Right ventricle myocardium superior (tissue), 1 donor: ENCODE measurements at places on chromosomes 4 and X.

- peak; percentile 66 for DNase-seq
Measured at GRCh38 chrX:41085878-41086626, 807 bp downstream of the USP9X start.

DNA sequence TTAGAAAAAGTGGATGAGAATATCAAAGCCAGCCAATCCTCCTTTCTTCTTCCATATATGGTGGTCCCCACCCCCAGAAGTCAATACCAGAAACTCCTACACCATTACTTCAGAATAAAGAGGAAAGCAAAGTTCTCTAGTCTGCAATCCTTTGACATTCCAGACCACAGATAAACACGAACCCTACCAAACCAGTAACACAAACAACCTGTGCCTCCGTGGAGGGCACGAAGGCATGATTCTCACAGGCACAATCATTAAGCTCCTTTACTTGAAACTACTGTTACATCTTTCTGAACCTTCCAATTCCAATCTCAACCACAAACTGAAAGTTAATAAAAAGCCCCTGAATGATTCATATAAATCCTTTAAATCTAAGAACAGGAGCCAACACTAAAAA, 16.3 kb downstream of the MAML3 start:
- DNase-seq: no peak

GRCh38 chrX:68570598-68570997, 71.7 kb downstream of the YIPF6 start:
- no peak for DNase-seq

DNA sequence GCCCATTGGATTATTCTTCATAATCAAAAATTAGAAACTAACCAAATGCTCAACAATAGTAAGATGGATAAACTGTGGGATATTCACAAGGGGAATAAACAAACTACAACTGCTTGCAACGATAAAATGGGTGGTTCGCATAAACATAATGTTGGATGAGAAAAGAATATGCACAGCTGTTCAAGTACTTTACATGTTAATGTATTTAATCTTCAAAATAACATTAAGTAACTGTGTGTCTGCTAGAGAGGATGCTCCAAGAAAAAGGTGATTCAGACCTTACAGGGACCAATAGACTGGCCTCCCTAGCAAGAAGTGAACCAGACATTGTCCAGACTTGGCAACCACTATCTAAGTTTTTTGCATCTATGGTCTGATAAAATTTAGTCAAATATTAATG, 2.3 kb downstream of the PFKFB1 start:
- DNase-seq: no peak

DNA sequence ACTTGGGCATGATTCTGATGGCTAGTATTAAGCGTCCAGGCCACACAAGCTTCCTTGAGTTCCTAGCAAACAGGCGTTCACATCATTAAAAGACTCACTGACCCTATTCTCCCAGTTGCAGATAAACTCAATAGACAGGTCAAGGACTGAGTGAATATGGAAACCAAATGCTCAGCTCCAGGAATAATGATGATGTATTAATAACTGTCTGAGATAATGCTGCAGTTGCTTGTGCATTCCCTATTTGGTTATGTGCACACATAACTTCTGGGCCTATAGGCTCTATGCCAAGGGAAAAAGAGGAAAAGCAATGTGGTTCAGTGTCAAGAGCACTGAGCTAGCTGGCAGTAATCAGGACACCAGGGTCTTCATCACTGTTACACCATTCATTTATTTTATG, 3.5 kb downstream of the RAB9B start:
- DNase-seq: no peak

DNA sequence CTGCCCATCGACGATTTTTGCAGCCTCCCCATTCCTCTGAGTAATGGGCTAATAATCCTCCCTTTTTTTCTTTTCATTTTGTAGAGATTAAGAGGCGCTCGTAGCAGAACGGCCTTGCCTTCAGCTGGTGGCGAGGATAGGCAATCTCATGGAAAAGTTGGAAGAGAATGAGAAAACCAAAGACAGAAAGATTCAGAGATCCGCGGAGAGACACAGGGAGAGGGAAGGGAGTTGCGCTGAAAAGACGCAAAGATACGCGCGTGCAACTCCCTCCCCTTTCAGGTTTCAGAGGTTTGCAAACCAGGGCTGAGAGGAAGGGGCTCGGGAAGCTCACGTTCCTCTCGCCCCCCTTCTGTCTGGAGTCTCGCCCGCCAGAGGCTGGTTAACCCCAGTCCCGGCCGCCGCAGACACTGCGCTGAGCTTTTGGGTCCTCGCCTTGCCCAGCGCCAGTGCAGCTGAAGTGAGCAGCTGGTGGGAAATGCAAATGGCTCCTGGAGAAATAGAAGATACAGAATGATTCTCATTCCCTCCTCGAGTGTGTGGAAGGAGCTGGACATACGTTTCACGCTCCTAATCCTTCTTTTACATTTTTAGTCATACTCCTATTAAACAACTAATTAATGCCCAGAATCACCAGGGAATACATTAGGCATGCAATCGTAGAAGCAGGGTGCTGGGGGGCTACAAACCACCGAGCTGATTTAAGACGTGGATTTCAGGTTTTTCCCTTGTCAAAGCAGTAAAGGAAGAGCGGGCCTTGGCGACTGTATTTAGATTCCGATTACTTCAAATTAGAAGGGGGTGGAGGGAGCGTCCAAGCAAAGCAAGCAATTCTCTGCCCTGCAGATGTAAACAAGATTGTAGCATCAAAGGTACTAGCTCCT, 16.6 kb upstream of the PITX2 start:
- no peak for DNase-seq
